ENCODE measurements at places on chromosomes 7 and 10.

DNA sequence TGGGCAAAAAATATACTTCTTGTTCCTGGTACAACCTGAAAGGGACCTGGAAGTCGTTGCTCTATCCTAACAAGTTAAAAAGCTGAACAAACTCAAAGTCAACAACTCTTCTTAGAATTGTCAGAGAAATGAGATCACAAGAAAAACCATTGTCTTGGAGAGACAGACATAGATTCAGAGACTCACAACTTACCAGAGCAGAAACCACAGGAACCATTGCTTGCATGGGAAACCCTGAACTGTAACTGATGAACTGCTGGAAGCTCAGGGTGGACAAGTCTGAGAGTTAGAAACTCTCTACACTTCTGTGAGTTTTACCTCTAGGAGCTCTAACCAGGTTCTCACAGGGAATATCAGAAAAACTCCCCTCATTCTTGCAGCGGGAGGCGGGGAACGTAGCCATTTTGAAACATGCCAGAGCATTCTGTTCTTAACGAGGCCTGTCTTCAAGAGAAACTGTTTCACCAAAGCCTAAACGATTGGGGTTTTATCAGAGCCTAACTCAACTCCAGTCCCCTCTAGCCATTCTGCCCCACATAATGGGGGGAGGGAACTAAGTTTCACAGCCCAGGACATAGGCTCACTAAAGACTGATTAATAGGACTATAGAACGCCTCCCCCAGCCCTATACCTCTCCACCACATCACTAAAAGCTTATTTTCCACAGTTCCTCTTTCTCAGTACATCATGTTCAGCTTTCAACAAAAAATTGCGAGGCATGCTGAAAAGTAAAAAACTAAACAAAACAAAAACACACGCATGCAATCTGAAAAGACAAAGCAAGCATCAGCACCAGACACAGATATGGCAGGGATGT lies 12.0 kb upstream of the GSDME start:
- DNase-seq = no peak

GRCh38 chr7:116363637-116364432 lies 135.7 kb upstream of the CAV2 start:
- no peak for DNase-seq

DNA sequence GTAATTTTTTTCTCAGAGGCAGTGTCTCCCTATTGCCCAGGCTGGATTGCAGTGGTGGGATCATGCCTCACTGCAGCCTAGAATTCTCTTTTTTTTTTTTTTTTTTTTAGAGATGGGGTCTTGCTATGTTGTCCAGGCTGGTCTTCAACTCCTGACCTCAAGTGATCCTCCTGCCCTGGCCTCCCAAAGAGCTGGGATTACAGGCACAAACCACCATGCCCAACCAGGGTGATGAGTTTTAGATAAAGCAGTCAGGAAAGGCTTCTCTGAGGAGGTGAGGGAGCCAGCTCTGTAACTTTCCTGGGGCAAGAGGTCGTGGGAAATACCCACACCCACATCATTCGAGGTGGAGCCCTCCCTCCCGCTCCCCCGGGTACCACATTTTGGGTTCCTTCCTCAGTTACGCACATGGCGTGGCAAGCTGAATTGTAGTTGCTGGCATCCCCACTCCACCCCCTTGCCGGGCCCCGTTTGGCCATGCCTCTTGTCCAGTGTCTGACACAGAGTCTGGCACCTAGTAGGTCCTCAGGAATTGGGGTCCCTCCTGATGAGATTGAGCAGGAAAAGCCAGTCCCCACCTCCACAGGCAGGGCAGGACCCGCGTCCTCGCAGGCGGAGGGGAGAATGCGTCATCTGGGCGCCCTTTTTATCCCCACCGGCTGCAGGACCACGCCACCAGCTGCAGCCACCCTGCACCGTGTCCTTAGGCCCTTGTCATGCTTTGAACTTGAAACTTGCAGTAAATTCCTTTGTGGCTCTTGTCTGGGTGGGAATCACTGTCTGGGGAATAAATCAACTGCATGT lies 43.4 kb downstream of the CLIP2 start:
- DNase-seq = no peak

DNA sequence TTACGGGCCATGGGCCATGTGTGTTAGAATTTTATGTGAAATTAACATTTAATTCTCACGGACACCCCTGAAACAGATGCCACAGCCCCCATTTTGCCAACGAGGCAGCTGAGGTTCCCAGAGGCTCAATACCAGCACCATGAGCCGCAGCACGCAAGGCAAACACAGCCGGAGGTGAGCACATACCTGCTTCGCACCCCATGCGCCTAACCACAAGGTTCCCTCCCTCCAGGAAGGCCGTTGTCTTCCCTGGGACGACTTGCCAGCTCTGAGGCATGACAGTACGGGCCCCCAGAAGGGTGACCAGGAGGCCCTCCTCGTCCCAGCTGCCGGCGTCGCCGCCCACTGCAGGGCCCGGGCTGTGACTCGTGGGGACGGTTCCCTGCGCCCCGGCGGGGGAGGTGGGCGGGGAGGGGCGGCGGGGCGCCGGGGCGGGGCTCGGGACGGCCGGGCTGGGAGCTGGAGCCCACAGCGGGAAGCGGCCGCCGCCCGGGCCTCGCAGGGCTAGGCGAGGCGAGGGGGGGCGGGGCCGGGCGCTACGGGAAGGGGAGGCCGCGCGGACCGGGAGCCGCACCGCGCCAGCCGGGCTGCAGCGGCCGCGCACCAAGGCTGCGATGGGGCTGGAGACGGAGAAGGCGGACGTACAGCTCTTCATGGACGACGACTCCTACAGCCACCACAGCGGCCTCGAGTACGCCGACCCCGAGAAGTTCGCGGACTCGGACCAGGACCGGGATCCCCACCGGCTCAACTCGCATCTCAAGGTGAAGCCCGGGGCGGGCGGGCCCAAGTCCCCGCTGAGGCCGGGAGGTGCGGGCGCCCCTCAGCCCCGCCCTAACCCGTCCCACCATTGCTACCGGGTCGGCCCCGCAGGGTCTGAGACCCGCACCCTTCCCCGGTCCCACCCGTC lies at the start of gene CAV2:
CAV2 (plus strand) TSS at position 571 of the 910 bp plus-strand sequence; CDS start at position 615, 44 bp downstream.
- no peak for DNase-seq

GRCh38 chr7:774161-775109 lies 47.4 kb upstream of the PRKAR1B start:
- DNase-seq = peak; percentile 25

DNA sequence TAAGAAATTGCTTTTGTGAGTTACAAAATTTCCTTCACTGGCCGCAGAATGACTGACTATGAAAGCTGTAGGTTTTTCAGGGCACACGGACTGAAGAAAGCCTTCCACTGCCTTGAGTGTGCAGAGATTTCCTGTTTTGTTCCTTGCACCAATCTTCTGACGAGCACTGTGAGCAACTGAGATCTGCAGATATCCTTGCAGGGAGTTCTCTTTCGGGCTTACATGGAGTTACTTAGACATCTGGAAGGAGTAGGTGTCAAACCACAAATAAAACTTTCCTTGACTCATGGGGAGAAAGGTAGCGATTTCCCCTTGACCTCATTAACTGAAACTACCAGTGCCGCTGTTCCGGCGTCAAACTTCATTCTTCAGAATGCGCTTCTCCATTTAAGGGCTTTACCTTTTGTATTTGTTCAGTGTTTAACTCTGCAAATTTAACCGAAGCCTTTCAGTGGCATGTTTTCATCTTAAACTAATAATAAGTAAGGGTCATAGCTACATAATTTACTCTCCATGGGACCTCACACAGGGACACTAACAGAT lies 1175.3 kb downstream of the GATA3 start:
- no peak for DNase-seq

DNA sequence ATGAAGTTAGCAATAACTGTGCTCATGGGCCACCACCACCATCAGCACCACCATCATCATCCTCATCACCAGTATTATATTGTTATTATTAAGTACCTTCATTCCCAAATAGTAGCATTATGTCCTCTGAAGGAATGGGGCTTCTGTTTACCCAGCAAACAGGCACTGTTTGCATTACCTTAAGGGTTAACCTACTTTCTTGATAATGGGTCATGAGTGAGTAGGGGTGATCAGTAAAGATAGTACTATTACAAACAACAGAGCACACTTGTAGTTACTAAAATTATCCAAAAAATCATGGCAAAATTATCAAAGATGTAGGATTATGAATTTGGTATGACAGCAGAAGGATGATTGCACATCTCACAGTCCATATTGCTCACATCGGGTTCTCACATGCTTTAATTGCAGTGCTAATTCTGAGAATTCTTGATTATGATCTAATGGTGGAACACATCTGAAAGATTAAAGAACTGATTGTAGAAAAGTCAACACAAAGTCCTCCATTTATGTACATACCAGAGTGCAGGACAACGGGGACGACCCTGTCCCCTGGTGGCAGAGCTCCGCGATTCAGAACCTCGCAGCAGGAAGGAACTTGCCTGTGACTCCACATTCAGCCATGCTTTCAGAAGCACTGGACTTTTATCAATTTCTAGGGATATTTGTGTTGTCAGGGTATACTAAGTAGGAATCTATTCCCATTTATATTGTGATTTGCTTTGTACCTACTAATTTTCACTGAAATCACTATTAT lies 31.0 kb downstream of the PDE1C start:
- DNase-seq = no peak

- no peak for DNase-seq
Measured at GRCh38 chr10:91137822-91138221, 82.6 kb upstream of the PCGF5 start.

DNA sequence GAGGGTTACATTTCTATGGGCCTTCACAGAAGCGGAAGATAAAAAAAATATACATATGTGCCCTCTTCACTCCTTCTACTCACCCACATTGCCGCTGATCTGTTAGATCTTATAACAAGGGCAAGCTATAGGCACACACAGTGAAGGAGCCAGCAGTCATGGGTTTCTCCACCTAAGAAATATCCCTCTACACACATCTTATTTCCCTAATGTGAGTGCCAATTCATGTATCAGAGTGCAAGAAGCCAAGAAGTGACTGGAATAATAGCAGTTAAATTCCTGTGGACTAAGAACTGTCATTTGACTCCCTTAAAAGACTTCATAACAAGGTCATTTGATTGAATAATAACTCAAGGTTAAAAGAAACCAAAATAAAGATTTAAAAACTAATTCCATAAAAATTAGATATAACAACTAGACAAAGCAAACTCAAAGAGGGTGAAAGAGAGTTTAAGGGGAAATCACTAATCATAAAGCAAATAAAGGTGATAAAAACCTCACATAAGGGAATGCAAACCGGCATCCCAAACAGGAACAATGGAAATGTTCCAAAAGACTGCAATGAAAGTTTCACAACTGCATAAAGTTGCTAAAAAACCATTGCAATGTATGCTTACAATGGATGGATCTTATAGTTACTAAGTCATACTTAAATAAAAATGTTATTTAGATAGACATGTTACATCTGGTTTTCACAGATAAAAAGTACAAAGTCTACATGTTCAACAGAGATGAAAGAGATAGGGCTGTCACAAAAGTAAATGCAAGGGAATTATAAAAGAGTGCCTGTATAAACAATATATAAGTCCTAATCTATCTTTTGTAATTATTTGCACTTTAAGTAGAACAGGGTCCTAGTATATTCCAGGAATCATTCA lies 42.8 kb downstream of the ARHGAP21 start:
- no peak for DNase-seq

- DNase-seq = no peak
Measured at GRCh38 chr10:126017961-126018560, 121.7 kb downstream of the FANK1 start.

- DNase-seq = no peak
Measured at GRCh38 chr10:19014034-19014433, 34.6 kb upstream of the MALRD1 start.

DNA sequence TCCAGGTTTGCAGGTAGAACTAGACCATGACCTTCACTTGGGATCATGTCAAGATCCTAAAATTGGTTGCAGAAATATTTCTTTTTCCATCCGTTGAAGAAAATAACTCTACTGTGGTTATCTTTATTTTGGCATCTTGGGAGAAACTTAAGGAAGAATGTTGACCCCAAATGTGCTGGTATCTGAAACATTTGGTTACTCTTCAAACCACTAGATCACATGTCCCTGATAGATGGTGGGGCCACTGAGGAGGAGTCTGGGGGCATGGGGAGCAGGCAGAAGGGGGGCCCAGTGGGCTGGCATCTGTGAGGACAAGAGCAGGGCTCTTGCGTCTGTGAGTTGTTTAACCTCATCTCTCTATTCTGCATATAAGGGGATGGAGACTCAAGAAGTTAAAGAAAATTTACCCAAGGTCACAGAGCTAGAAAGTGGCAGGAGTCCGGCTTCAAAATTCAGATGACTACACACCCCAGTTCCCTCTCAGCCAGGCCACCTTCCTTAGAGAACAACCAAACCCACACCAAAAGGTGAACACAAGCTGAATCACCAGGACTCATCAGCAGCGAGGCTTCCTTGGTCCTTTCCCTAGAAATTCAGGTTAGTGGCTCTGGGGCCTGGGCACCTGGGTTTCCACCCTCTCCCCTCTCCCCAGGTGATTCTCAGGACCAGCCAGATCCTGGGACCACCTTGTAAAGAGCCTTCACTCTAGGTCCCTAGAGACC lies 40.6 kb upstream of the SRGN start:
- no peak for DNase-seq

GRCh38 chr7:76272851-76273497 lies 29.5 kb upstream of the HSPB1 start:
- DNase-seq = no peak

DNA sequence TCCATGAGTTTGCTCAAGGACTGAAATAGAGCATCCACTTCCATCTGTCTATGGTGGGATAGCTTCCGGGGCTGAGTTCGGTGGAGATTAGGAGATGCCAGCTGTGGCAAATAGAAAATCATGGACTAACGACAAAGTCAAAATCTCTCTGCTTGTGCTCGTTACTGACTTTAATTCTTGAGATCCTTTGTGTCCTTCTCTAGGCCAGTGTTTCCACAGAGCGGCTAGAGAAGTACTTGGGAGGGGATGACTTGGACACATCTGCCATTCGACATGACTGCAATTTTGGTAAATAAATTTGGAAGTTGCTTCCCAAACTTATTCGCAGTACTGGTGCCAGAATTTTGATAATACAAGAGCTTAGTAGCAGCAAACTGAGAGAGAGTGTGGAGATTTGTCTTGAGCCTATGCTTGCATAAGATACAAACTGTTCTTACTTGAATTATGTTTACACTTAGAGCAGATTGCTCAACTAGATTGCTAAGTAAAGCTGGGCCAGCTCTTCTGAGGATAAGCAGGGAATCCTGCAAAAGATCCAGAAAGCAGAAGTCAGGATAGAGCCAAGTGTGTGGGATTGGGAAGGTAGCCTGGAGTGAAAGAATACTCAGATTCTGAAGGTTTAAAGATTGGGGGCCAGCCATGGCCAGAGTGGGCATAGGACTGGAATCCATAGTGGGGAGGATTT lies 27.6 kb downstream of the ABCC2 start:
- no peak for DNase-seq

DNA sequence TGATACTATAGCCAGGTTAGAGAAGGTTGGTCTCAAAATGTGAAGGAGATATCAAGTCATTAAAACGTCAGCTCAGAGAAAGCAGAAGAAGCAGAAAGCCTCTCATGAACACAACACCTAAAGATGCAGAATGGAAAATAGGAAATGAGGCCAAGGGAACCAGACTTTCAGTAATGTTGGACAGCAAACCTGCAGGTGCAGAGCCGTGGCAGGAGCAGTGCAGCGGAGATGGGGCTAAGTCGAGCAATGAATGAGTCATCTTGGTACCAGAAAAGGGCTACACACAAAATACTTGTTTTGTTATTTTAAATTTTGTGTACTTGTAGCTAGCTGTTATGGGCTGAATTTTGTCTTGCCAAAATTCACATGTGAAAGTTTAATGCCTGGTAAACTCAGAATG lies 479.6 kb upstream of the POM121L12 start:
- no peak for DNase-seq
